ENCODE measurements at places on chromosomes 6 and 20.

DNA sequence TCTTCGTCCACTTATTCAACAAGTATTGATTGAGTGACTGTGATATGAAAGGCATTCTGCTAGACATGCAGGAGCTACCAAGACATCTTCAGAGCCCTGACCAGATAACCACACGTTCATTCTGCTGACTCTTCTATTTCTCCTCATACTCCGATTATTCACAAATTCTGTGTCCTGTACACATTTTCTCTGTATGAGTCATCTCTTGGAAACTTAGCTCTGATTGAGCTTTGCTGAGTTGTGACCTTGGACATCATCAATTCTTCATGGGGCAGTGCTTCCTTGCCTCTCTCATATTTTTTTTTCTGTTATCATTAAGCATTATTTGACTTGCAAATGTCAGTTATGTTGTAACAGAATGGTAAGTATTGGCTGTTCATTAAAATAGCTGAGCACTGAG, 351.6 kb upstream of the CNR1 start:
- no peak for DNase-seq

- DNase-seq, result no peak
These were observed 12.8 kb downstream of the SNX14 start for GRCh38 chr6:85580878-85581267.

GRCh38 chr6:29924731-29925130, 17.6 kb upstream of the HLA-A start:
- DNase-seq, result no peak

DNA sequence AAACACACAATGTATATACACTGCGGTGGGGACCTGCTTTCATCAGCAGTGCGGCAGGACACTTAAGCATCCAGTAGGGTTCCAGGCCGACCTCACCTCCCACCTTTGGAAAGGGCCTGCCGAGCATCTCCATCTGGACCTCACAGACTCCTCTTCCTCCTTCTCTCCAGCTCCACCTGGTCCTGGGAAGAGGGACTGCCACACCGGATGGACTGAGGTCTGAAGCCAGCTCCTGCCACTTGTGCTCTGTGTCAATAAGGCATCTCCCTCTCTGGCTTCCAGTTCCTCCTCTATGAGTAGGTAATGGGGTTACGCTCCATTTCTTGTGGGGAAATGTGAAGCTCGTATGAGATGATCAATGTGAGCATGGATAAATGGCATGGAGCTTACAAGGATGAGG, 19.1 kb upstream of the NNAT start:
- peak; percentile 89 for DNase-seq

- no peak for DNase-seq
These were observed 37.6 kb downstream of the NDUFAF5 start for GRCh38 chr20:13822459-13822858.

GRCh38 chr20:1942061-1942460, 46.9 kb downstream of the SIRPA start:
- no peak for DNase-seq

DNA sequence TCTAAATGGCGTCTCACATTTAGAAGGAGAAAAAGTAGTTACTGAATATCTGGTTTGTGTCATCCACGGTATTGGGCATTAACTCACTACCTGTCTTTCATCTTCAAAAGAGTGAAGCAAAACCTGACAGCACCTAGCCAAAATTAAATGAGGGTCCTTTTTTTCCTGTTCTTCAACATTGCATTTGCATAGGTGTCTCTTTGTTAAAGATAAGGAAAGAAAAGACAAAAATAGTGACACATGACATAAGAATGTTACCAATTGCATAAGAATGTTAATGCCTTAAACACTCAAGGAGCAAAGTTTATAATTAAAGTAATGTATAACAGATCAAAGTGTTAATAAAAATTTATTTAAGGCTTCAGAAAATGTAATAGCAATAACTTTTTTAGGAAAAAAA, 61.4 kb upstream of the MANEA start:
- no peak for DNase-seq

- DNase-seq, result no peak
These were observed 121.4 kb downstream of the KIF13A start for GRCh38 chr6:17865798-17866725.

GRCh38 chr6:116508527-116508926, 2.9 kb upstream of the CALHM5 start:
- DNase-seq, result no peak

- no peak for DNase-seq
These were observed 29.5 kb downstream of the NAPB start for GRCh38 chr20:23391707-23392310.

- DNase-seq, result no peak
These were observed 23.6 kb downstream of the FOXQ1 start for GRCh38 chr6:1335367-1336037.

- no peak for DNase-seq
These were observed 7.5 kb upstream of the HINT3 start for GRCh38 chr6:125949069-125949468.

- DNase-seq, result peak; percentile 13
These were observed 299.3 kb upstream of the ZFP64 start for GRCh38 chr20:52490711-52491430.

DNA sequence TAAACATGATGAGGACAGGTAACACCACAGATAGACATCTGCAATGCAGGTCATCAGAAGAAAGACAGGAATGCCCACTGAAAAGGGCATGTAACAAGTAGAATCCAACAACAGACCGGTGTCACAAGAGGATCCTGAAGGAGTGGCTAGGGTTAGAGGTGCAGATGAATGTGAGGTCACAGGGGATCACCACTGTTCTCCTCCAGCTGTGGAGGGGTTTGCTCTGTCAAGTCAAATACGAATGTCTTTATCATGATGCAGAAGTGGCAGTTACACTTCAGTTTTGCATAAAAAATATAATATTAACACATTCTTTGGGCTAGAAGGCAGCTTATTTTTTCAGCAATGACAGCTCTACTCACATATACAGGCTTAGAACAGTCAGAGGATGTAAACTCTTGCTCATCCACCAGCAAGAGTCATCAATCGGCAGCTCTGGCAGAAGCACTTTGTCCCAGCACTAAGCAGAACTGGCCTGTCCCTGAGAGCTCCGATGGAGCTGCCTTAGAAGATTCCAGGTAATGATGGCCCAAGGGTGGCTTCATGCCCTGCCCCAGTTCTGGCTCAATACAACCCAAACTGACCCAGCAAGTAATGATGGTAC, 130.4 kb upstream of the TRAF3IP2 start:
- DNase-seq, result no peak

GRCh38 chr6:17381424-17382147, 11.8 kb upstream of the CAP2 start:
- no peak for DNase-seq

GRCh38 chr6:46925563-46926253, 4.0 kb upstream of the ADGRF5 start:
- no peak for DNase-seq

GRCh38 chr6:108142240-108142639, 23.6 kb upstream of the NR2E1 start:
- DNase-seq, result no peak

DNA sequence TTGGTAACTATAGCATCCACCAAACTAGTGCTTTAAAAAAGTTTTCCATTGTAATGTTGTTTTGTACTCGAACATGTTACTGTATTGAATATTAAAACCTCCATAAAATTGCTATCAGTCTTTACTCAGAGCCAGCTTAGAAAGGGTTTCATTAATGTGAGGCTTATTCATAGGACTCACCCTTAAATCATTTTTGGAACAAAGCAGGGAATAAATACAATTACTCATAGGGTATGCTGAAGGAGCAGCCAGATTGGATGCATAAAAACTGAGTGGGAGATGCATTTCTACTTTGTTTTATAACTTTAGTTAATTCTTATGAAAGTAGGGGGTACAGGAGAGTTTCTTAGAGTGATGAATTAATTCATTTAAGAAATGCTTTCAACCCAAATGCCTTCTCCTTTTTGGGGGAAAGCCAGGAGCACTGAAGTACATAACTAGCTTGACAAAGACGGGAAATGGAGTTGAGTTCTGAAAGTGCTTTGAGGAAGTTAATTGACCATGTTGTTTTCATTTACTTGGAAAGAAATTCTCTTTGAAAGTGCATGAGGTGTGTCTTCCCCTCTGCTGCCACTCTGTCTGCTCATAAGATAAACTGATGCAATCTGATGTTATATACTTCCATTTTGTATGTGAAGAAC, 90.3 kb downstream of the RNF144B start:
- DNase-seq, result no peak

DNA sequence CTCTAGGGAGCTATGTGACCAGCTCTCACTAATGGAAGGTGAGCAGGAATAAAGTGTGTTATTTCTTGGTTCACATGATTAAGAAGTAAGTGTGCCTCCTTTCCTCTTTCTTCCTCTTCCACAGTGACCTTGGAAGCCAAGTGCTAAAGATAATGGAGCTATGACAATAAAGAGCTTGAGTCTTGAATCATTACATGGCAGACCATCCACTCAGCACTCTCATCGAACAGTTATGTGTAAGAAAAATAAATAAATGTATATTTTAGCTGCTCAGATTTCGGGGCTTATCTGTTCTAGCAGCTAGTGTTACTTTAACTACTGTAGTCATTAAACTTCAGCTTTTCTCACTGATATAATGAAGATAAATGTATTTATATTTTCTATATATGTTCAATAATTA, 72.9 kb downstream of the HDGFL1 start:
- no peak for DNase-seq

DNA sequence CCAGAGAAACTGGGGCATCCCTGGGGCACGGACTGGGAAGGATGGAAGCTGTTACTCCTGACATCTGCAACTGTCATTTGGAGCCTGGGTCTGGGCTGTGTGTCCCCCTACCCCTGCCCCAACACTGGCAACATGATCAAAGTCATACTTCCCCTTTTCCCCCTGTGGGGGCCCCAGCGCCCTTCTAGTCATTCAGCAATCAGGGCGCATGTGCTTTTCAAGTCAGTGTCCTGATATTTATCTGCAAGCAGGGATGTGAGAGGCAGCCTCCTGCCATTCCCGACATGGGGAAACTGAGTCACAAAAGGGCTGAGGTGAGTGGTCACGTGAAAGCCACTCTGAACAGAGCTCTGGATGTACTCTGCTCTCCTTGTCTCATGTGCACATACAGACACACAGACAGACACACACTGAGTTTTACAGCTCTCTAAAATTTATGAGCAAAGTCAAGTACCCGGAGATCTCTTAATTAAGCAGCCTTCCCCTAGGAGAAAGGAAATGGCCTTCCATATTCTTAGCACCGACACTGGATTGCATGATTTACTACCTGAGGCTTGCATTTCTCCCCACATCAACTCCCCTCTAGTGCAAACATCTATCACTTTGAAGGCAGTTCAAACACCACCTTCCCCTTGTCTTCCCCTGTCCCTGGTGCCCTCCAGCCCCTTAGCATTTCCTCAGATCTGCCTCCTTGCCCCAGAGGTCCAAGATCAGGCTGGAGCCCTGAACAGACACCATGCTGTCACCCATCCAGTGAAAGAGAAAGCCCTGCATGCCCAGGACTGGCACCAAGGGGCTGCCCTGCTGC, 170.7 kb downstream of the CDC5L start:
- DNase-seq, result no peak

GRCh38 chr6:136506124-136506799, 44.0 kb downstream of the MAP7 start:
- no peak for DNase-seq

DNA sequence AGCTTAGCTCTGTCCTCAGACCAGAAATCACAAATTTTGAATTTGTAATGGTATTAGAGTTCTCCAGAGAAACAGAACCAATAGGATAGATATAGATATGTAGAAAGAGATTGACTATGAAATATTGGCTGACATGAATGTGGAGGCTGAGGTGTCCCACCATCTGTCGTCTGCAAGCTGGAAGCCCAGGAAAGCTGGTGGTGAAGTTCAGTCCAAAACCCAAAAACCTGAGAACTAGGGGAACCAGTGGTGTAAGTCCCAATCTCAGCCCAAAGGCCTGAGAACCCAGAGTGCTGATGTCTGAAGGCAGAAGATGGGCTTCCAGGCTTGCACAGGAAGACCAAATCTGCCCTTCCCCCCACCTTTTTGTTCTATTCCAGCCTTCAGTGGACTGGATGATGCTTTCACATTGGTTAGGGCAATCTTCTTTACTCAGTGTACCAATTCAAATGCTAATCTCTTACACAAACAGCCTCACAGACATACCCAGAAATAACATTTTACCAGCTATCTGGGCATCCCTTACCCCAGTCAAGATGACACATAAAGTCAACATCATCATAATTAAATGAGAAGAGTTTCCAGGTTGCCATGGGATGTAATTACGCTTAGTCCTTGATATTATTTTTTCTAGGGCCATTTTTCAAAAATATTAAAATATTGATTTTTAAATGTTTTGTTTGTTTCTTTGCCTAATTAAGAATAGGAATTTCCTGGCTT, 570.8 kb downstream of the UTRN start:
- no peak for DNase-seq

GRCh38 chr20:58864346-58864745, 11.8 kb downstream of the GNAS start:
- DNase-seq, result no peak

- no peak for DNase-seq
These were observed 139.6 kb upstream of the INSM1 start for GRCh38 chr20:20228351-20228750.

DNA sequence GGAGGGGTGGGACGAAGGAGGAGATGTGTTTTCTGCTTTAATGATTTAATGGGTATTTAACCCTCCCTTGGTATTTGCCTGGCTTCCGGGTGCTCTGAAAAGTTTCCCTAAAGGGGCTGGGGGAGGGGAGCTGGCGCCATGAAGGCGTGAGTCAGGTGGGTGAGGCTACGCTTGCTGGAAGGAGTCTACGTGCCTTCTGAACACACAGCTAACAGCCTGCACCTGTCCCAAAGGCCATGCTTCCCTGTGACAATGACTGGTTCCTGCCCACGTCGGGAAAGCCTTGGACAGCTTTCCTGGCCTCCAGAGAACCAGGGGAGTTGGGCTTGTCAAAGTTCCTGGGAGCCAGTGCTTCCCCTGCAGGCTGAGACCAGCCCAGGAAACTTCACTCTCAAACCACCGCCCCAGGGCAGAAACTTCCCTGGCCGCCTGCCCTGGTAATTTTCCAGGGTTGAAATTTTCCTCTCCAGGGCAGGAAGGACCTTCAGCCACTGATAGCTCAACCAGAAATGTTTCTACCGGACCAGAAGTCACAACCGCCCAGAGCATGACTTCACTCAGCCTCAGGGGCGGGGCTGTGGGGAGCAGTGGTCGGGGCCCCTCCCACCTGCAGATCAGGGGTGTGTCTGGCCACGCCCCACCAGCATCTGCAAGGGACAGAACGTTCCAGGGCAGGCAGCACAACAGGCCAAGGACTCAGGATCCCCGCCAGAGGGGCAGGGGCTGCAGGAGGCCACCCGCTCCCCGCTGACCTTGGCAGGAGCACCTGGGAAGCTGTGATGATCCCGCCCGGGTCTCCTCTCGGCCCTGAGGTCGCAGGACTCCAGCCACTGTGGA, 18.6 kb upstream of the SLCO4A1 start:
- no peak for DNase-seq
